ENCODE measurements at places on chromosomes 3 and 15.

DNA sequence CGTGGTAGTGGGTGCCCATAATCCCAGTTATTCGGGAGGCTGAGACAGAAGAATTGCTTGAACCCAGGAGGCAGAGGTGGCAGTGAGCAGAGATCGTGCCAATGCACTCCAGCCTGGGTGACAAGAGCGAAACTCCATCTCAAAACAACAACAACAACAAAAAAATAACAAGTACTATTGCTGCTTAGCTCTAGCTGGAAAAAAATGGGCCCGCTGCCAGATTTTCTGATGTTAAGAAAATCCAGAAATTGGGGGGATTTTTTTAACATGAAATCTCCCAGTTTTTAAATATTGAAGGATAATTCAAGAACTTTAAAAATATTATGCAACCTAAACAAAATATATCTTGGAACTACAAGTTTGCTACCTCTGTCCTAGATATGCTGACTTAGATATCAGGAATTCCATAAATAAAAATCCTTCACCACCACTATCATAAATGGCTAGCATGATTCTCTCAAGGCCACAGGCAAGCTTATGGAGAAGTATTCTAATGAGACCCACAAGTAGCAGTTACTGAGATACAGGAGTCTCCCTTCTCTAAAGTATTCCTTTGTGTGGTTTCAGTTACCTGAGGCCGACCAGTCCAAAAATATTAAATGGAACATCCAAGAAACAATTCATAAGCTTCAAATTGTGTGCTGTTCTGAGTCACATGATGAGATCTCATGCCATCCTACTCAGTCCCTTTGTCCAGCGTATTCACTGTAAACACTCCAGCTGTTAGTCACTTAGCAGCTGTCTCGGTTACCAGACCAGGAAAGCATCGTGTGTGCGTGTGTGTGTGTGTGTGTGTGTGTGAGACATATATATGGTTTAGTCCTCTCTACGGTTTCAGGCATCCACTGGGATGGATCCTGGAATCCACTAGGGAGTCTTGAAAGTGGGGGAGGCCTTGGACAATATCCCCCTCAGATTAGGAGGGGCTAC is 277.2 kb downstream of the TBL1XR1 start:
- no peak for DNase-seq

DNA sequence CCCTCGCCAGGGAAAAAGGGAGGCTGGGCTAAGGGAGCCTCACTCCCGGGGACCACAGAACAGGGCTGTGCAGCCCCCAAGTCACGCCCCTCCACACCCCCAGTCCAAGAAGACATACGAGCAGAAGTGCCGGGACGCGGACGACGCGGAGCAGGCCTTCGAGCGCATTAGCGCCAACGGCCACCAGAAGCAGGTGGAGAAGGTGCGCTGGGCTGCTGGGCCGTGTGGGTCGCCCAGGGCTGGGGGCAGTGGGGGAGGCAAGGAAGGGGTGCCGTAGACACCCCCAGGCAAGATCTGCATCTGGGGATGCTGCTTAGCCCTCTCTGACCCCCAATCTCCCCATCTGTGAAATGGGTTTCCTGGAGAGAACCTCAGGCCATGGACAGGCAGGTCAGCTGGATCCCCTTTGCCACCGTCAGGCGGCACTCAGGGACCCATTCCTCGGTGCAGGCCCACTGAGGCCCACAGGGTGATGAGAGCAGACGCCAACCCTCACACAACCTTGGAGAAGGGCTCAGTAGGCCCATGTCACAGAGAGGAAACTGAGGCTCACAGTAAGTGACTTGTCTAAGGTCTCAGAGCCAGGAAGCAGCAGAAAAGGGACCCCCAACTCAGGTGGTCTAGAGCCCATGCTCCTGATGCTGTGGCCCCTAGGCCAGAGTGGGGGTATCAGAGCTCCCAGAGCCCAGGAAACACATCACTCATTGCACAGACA is 33.7 kb downstream of the PSTPIP1 start:
- peak; percentile 1 for DNase-seq

DNA sequence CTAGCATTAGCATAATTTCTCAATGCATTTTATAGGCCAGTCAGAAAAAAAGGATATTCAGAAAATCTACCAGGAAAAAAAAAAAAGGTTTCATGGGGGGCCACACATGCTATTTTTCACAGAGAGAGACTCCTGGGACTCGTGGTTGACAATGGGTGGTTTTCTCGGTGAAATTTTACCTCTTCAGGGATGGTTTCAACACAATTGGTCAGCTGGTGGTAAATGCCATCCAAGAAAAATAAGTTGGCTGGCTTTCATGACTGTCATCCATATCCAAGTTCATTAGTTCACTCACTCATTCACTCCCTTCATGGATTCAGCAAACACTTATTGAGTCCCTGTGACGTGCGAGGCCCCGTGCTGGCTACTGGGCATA is 217.3 kb downstream of the SHQ1 start:
- DNase-seq: no peak

DNA sequence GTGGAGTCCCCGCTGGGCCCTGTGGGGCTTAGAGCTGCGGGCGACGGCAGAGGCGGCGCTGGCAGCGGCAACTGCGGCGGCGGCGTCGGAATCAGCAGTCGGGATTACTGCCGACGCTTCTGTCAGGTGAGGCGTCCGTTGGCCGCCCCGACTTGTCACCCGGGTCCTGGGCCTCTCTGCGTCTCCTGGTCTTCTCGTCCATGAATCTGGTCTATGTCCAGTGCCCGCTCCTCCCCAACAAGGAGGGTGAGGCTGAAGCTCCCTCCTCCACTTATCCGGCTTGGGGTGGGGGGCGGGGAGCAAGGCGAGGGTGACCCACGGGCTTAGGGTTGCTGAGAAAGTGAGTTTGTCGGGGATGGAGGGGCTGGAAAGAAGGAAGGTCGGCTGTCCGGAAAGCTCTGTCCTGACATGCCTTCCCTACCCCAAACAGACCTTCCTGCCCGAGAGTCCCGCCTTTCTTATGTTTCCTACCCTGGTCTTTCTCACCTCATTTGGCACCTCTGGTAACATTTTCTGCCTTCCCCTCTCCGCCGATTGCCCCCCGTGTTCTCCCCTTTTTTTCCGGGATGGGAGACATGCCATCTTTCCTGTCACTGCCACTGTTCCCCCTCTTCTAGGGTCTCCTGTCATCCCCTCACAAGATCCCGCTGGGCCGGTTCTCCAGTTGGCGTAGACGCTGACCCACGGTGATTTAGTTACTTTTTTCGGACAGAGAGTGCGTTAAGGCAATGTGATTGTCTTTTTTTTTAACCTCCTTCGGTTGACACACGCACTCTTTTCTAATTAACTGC is 520 bp downstream of the ZNF654 start:
- DNase-seq: no peak

DNA sequence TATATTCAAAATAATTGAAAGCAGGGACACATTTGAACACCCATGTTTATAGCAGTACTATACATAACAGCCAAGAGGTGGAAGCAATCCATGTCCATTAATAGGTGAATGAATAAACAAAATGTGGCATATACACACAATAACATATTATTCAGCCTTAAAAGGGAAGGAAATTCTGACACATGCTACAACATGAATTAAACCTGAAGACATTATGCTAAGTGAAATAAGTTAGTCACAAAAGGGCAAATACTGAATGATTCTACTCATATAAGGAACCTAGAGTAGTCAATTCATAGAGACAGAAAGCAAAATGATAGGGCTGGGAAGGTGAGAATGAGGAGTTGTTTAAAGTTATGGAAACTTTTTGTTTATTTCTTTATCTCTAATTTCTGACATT is 40.9 kb downstream of the SNTN start:
- DNase-seq: no peak

- no peak for DNase-seq
Observed at GRCh38 chr3:67076607-67077006, 78.5 kb downstream of the KBTBD8 start.

DNA sequence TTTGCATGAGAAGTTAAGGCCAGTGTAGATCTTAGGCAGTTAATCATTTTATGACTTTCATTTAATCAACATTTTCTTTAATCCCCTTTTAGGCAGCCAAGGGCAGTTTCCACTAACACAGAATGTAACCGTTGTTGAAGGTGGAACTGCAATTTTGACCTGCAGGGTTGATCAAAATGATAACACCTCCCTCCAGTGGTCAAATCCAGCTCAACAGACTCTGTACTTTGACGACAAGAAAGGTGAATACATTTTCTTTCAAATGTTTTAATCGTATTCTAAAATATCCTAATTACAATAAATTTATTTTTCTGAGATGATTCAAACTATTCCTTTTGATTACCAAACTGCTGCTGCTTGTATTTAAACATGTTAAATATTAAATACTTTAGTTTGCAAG is 843.2 kb downstream of the CADM2 start:
- no peak for DNase-seq

DNA sequence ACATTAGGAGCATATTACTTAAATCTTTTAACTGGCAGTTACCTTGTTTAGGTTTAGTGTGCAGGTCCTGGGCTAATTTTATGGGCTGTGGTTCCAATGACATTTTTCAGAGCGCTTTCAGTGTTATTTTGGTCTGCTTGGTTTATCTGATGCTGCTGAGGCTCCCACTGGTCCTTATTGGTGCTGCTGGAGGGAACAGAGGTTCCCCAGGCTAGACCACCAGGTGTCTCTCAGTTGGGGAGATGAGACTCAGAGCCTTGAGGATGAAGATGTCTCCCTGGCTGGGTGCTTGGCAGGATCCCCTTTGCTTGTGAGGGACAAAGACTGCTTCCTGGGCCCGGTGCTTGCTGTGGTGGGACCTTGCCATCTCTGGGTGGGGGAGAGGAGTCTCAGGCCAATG is 28.3 kb upstream of the TASOR start:
- DNase-seq: no peak

DNA sequence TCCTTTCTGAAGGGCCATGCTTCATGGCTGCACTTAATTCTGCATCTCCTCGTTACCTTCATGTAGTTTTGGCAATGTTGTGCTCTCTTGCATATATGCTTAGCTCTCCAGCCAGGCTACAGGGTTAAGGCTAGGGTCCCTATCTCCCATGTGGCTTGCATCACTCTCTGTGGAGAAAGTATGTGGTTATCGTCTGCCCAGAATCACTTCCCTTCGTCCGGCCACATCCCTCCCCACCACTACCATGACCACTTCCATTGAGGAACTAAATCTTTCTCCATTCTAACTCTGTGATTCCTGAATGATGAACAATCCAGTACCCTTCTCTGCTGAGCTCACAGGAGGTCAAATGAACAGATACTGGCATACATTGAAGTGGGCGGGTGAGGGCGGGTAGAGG is 34.0 kb downstream of the WWTR1 start:
- no peak for DNase-seq

DNA sequence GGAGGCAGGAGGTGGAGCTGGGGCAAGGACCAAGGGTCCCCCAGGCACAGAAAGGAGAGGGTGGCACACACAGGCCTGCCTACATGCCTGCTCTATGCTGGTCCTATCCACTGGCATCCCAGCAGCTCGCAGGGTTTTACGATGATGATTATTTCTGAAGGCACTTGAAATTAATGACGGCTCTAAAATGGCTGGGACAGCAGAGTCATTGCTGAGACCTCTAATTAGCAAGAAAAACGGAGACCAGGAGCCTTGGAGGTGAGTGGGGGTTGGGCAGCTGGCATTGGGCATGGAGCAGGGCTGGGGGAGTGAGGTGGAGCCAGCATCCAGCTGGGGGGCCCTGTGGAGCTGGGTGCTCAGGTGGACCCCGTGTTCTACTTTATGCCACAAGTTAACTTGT is 3.5 kb upstream of the LINGO1 start:
- no peak for DNase-seq

GRCh38 chr3:153897025-153897723 is 224.0 kb upstream of the ARHGEF26 start:
- no peak for DNase-seq

DNA sequence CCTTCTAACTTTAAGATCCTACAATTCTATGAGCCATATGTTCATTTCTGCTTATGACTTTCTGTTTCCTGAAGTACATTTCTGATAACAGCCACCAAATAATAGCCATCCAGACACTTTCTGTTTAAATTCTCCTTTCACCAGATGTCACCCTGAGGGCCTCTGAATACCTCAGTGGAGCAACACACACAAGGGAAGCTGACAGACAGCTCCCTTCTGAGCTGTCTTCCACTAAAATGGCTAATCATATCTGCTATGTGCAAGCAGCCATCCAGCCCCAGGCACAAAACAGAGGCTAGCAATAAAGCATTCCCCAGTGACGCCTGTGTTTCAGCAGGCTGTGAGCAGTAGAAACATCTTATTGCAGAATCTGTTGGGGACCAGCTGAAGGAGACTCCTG is 666.6 kb upstream of the UBE2E2 start:
- no peak for DNase-seq
